Suppressor macrophage treated with lipopolysaccharide for 1 hour (primary cell): ENCODE measurements at places on chromosomes 11 and 22.

DNA sequence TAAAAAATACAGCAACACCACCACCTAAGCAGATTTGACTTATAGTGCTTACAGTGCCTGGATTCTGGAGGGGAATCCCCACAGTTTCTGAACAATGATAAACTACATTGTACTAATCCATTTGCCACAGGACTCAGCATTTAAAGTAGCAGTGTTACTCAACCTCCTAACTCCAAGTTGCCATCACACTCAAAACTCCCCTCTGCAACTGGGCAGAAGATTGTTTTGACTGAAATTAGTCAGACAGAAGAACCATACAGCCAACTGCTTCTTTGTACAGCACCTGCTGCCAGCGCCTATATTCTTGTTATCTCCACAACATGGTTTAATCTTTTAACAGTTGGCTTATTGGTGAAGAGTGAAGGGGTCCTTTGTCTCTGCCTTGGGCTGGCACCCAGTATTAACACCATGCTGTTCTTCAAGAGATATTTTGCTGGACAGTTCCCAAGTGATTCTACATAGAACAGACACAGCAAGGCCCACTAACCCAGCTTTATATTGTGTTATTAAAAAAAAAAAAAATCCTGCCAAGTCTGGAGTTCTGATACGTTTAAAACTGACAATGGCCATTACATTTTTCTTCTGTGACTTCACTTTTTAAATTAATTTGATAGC is 273.2 kb downstream of the DCDC1 start:
- DNase-seq: no peak

DNA sequence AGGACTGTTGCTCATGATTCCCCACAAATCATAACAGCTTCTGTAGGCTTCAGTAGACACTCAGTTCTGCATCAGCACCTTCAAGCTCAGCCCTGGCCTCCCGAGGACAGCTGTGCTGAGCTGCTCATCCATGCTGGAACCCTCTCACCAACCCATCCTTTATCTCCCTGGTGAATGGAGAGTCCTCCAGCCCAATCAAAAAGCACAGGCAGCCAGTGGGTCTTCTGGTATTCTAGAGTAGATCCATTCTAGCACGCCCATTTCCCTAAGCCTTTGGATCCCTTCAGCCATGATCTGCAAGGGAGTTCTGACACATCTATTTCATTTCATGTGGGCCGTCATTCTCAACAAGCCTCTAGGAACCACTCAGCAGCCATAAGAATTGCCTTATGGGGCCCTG is 44.6 kb upstream of the SPATA19 start:
- no peak for DNase-seq

DNA sequence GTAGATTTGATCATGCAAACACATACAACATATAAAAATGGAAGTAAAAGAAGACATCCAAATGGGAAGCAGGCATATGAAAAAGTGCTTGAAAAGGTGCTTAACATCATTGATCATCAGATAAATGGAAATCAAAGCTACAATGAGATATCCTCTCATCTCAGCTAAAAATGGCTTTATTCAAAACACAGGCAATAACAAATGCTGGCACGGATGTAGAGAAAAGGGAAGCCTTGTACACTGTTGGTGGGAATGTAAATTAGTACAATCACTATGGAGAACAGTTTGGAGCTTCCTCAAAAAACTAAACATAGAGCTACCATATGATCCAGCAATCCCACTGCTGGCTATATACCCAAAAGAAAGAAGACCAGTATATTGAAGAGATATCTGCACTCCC is 549 bp upstream of the TCN1 start:
- DNase-seq: peak; percentile 15

DNA sequence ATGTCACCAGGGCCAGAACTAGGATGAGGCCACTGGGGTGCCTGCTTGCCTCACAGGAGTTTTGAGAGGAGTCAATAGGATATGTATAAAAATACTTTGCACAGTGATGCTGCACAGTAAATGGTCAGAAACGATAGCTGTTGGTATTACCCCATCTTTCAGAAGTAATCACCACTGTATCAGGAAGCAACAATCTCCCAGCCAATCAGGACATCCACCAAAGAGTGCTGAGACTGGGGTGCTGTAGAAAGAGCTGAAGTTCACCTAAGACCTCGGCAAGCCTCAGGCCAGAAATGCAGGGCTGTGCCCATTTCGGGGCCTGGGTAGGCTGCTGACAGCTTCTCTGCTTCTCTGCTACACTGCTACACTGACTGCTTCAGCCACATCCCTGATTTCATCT is 17.4 kb downstream of the LMO2 start:
- DNase-seq: no peak

DNA sequence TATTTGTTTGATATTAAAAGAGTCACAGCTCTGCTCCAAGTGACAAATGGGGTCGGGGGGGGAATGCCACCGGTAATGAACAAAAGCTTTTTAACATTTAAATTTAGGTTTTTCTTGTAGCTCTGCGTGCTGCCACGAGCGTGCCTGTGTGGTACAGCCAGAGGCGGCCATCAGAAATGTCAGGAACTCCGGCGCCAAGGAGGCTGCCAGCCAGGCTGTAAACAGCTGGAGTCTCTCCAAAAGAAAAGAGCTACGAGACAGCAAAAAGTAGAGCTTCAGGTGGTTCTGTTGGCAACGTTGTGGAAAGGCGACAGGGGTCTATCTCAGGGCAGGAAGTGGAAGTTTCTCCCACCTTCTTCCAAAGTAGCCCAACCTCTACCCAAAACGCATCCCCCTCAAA is 532.8 kb downstream of the OPCML start:
- no peak for DNase-seq

DNA sequence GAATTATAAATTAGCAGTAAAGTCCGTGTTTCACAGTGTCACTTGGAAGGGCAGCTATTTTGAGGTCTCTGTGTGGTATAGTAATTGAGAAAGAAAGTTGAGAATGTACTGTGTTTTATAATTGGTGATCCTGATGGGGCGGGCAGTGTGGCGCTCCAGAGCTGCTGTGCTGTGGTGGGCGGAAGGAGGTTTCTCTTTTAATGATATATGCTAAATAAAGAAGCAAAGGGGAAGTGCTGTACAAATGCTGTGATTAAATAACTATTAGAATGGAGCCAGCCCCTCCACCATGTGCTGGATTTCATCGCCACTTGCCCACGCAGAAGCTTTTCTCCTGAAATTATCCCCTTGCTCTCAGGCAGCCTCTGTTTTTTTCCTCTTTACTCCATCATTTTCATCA is 24.6 kb downstream of the ATXN10 start:
- DNase-seq: peak; percentile 59

DNA sequence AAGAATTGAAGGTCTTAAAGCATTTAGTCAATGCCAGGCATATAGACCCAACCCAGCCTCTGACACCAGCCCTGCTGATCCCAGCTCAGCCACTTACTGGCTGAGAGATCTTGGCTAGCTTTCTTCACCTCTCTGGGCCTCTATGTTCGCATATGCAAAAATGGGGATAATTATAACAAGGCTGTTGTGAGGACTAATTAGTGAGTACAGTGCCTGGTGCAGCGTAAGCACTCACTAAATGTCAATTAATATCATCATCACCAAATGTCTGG is 10.5 kb downstream of the CHST1 start:
- DNase-seq: no peak

GRCh38 chr22:25064894-25065560 is 112.5 kb downstream of the KIAA1671 start:
- no peak for DNase-seq

DNA sequence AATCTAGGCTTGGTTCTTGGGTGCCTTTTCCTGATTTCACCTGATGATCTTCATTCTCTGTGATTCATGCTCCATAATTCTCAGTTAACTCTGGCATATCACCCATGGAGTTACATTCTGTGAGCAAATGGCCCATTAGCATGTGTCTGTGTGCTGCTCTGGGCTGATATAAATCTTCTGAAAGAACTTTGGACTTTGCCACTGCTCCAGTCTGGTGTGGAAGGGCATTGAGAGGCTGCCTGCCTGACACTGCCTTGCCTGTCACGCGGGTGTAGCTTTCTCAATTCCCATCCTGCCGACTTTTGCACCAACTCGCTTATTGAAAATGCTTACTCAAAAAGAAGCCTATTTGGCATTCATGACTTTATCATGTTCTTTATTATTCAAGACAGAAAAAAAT is 42.2 kb downstream of the FAT3 start:
- no peak for DNase-seq

DNA sequence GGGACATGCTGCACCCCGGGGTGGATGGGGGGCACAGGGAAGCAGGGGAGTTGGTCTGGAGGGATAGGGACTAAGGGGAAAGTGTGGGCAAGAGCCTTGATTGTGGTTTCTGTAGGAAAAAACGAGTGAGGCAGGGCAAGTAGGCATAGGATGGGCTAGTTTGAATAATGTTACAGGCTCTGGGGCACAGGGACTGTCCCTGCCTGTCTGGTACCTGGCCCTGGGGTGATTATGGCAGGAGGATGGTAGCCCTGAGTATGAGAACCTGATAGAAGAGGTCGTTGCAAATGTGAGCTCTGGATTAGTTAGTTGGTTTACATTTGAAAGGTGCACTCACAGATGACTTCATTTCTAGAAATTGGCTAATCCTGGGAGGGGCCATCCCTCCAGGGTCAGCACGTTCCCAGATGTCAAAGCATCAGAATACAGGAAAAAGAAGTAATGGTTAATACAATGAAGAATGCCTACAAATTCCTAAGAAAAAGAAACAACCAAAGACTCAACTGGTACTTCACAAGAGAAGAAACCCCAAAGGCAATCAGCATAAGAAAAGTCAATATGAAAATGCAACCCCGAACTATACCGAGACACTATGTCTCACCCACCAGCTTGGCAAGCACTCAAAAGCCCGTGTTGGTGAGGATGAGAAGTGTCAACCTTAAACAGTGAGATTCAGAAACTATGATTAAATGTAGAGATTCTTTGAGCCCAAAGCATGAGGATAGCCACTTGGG is 11.3 kb upstream of the SMIM38 start:
- DNase-seq: no peak

DNA sequence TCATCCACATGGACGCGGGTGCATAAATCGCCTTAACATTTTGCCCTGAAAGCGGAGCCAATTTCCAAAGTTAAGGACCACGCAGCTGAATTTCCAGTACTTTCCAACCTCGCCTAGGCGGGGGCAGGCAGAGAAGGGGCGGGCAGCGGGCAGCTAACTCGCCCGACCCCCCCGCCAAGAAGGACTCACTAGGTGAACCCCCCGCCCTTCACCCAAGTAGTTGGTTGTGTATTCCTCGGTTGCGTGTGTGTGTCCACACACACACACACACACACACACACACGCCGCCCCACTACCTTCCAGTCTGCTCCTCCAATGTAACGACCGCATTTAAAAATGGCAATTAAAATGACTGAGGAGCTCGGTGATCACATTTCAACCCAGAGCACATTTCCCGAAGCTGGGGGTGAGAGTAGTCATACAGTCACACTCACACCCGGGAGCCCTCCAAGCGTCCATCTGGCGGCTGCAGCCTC is 1.4 kb downstream of the TENM4 start:
- peak; percentile 28 for DNase-seq

DNA sequence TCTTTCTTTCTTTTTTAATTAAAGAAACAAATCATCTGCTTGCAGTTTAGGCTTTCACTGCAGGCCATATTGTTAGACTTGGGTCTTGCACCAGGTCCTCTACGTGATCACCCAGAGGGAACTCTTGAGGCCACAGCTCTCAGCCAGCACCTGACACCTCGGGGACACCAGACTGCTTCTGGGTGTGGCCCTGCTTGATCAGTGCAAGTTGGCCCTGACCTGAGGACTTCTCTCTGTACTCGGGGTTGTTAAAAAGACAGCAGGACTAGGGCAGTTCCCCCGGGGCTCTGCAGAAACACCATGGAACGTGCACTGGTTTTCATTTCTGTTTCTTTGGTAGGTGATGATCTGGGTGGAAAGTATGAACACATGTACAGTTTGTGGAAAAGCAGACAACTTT is 51.2 kb upstream of the MYO18B start:
- DNase-seq: no peak
